ENCODE measurements at places on chromosomes 6 and 20.

- H3K4me3 ChIP-seq: no peak overlapping the region
- H3K27me3 ChIP-seq: peaks cover 47% of the 10 kb centered on the region
These were observed 12.9 kb downstream of the BPIFB4 start for GRCh38 chr20:33092361-33092760.

- no peak overlapping the region for H3K4me3 ChIP-seq
- no peaks in the 10 kb centered on the region for H3K4me1 ChIP-seq
- DNase-seq: no peak
These were observed 43.5 kb downstream of the ANKRD60 start for GRCh38 chr20:58184984-58185383.

DNA sequence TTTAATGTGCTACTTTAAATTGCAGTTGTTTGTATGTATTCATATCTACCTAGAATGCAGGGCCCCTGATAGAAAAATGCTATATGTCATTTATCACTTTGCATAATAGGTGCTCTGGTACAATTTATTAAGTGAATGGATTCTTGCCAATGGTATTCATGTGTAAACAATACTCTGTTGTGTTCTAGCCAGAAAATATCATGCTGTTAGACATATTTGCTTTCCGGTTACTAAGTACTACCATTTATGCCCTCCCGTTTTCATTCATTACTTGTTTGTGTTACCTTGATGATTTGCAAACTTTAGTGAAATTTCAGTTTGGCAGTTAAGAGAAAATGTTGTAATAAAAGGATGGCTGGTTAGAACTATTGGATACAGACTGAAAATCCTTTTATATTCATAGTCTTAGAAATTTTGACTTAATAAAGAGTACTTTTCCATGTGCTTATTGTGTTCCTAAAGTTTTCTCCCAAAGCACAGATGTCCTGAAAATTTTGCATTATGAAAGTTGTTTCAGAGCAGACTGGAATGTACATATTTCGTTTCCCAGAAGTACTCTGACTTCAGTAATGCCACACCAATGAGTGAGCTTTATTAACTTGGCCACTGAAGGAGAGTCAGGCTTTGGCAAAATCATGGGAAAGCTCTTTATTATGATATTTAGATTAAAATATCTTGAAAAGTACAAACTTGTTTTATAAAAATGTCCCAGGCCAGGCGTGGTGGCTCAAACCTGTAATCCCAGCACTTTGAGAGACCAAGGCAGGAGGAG, 31.5 kb downstream of the RPF2 start:
- no peak overlapping the region for H3K4me3 ChIP-seq
- H3K27ac ChIP-seq: no peak overlapping the region
- no peaks in the 10 kb centered on the region for H3K4me1 ChIP-seq
- no peak for DNase-seq
- no peaks in the 10 kb centered on the region for H3K27me3 ChIP-seq

DNA sequence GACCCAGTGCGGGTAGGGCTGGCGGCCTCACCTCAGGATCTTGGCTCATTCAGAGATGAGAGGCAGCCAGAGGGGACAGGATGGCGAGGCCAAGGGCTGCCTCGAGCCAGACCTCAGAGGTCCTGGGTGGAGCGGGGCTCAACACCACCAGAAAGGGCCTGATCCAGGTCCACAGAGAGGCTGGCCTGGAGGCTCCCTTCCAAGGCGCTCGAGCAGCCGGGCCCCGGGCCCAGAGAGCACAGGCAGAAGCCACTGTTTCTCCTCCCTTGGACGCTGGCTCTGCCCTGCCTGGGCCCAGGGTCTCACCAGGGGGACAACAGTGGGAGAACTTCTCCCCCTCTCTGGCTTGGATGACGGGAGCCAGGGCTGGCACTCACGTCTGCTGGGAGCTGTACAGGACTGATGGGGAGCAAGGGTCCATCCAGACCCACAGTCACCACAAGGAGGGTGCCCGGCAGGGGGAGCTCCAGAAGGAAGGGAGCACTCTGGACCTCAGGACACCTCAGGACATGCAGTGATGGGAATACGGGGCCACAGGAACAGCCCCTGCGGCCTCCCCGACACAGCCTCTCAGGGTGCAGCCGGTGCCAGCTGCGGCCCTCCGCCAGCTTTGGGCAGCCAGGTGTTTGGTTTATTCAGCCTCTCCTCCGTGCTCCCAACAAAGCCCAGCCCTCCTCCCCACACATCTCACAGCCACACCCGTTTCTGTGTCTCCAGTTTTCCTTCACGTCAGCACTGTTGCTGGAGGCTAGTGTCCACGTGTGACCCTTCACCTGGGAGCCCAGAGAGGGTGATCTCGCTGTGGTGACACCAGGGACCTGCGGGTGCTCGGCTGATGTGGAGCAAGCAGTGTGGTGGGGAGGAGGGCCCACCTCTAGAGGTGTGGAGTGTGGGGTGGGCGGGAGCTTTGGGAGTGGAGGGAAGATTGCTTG, 8.7 kb downstream of the RPS21 start:
- DNase-seq: no peak
- no peaks in the 10 kb centered on the region for H3K4me1 ChIP-seq
- no peaks in the 10 kb centered on the region for H3K36me3 ChIP-seq
- no peak overlapping the region for H3K27ac ChIP-seq
- H3K4me3 ChIP-seq: no peak overlapping the region

GRCh38 chr6:161064915-161065314, 73.3 kb downstream of the MAP3K4 start:
- no peaks in the 10 kb centered on the region for H3K36me3 ChIP-seq
- H3K4me1 ChIP-seq: no peaks in the 10 kb centered on the region
- no peak for DNase-seq
- no peaks in the 10 kb centered on the region for H3K27me3 ChIP-seq
- no peak overlapping the region for H3K4me3 ChIP-seq

GRCh38 chr20:45860560-45861220, 3.3 kb downstream of the ZSWIM3 start:
- no peak for DNase-seq
- H3K27ac ChIP-seq: no peak overlapping the region
- no peaks in the 10 kb centered on the region for H3K27me3 ChIP-seq
- peaks cover 6% of the 10 kb centered on the region for H3K4me1 ChIP-seq
- H3K4me3 ChIP-seq: no peak overlapping the region
- H3K36me3 ChIP-seq: no peaks in the 10 kb centered on the region

- no peaks in the 10 kb centered on the region for H3K4me1 ChIP-seq
- H3K36me3 ChIP-seq: no peaks in the 10 kb centered on the region
- DNase-seq: peak; percentile 12
- no peak overlapping the region for H3K4me3 ChIP-seq
- no peak overlapping the region for H3K27ac ChIP-seq
These were observed 17.8 kb downstream of the OR2H2 start for GRCh38 chr6:29602564-29603361.

Data from MM.1S (cell line).